ENCODE measurements at places on chromosomes 2 and 18.

DNA sequence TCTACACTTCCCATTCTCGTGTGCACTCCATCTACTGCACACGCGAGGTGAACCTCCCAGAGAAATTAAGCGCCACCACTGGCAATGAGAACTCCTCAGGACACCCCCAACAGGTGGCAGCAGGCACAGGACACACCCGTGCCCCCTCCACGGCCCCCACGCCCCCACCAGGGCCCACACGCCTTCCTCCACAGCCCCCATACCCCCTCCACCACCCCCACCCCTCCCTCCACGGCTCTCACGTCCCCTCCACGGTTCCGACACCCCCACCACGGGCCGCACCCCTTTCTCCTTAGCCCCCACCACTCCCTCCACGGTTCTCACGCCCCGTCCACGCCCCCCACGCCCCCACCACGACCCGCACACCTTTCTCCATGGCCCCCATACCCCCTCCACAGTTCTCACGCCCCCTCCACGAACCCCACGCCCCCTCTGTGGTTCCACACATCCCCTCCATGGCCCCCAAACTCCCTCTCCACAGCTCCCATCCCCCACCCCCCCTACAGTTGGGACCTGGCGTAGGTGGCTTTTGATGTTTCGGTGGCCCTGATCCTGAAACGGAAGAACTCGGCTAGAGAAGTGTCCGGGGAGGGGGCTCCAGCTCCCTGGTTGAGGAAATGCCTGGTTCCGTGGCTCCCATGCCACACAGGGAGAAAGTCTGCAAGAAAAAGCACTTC is 110.8 kb downstream of the ZNF516 start:
- DNase-seq = no peak

GRCh38 chr2:122596598-122596997 is 841.1 kb downstream of the TSN start:
- no peak for DNase-seq

DNA sequence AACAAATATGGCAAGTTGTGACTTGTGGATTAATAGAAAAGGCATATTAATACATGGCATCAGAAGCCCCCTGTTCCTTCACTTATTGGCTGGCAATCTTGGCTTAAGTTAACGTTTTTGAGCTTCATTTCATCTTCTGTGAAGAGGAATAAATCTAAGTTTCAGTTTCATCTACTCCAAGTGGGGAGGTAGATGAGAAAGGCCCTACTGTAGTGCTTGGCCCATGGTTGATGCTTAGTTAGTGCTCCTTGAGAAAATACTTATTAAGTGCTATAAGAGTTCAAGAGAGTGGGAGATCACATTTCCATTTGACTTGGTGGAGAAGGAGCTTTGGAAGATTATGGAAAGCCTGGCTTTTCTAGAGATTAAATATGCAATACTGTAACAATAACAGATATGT is 244.3 kb downstream of the BABAM2 start:
- no peak for DNase-seq

GRCh38 chr2:60354713-60355112 is 198.7 kb downstream of the BCL11A start:
- no peak for DNase-seq

DNA sequence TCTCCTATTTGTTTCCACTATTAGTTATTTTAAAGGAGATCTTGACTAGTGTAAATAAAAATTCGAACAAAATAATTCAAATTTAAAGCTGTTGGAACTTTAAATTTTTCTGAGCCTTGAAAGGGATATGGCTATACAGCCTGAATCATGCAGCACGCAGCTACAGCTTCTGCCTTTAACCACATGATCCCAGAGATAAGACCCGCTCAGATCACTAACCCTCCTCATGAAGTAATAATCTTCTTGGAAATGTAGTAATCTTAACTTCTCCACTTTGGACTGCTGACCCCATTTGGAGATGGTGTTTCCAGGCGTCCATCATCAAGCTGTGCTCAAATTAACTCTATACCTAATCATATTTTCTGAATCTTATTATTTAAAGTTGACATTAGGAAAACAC is 336.6 kb downstream of the DSC3 start:
- no peak for DNase-seq

DNA sequence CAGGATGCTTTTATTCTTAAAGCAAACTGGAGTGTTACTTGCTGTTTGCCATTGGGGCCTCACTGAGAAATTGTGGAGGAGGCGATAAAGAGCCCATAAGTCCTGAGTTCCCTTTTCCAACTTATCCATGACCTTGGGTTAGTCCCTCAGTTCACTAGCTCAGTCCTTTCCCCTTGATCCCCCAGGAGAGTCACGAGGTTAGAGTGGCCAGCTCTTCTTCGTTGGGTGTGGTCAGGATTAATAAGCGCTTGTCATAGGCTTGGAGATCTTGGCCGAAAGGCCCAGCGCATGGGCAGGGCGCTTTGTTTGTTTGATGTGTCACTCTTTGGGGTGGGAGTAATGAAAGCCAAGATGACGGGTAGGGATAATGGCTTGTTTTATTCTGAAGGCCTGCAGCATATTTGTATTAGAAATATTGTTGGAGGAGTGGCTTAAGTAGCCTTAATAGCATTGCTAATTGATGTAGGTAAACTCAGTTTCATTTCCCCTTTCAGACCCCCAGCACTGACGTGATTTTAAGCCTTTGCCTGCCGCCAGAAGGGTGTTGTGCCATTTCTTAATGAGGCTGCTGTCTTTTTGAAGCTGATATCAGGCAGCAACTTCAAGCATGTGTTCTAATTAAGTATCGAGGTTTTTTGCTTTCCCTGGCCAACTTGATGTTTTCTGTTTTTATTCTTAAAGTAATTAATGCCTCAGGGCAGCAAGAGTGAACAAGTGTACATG is 15.7 kb downstream of the GRHL1 start:
- DNase-seq = no peak

DNA sequence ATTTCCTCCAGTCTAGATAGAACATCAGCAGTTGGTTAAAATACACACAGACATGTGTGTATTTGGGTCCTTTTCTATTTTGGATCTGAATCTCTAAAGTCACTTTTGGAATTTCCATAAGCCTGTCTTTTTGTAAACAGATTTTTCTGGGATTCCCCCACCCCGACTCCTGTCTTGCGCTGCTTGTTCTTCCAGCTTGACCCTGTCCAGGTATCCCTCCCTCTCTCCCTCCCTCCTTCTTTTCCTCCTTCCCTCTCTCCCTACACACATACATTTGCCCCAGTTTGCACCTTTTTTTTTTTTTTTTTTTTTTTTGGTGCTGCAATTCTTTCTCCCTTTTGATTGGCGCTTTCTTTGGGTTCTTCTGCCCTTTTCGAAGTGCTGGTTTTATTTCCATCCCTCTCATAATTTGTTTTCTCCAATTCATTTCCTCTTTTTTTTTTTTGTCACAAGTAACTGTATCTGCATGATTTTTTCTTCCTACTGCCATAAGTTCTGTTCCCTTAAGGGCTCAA is 114.8 kb upstream of the SERTAD2 start:
- no peak for DNase-seq

GRCh38 chr18:58298251-58299134 is 254.5 kb downstream of the NEDD4L start:
- no peak for DNase-seq

DNA sequence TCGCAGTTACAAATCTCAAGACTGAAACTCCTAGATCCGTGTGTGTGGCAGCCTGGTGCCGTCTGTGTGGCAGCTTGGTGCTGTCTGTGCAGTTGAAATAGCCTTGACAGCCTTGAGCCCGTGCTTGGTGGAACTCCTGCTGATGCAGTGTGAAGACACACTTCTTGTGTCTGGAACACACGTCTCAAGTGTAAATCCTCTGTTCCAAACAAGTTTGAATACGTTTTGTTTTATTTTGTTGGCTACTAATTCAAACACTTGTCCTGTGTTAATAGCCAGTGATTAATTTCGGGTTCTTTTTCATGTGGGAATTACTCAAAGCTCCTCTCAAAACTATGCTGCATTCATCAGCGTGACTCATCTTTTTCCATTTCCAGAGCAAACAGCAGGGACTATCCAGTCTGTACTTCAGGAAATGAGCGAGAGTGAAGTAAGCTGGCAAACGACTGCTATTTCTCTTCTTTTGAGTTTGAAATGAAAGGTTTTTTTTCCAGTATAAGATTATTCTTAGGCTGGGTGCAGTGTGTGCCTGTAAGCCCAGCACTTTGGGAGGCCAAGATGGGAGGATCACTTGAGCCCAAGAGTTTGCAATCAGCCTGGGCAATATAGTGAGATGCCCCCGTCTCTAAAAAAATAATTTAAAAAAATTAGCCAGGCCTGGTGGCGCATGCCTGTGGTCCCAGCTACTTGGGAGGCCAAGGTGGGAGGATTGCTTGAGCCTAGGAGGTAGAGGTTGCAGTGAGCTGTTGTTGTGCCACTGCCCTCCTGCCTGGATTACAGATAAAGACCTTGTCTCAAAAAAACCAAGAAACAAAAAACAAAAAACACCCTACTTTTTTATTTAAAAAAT is 152.9 kb downstream of the SPP2 start:
- no peak for DNase-seq

DNA sequence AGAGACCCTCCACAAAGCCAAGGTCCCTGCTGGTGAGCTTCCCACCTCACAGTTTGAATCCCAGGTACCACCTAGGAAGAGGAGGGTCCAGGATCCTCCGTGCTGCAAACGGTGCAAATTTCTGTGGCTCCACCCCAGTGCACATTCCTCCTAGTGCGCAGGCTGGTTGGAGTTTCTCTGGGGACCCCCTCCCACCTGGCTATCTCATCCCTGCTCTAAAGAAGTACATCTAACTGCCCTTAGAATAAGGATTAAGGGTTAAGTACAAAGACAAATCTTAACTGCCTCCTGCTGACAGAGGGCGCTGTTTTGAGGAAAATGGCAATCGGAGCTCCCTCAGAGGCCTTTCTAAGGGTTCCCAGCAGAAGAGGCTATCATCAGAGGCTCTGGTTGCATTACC is 109.6 kb upstream of the FSIP2 start:
- no peak for DNase-seq

DNA sequence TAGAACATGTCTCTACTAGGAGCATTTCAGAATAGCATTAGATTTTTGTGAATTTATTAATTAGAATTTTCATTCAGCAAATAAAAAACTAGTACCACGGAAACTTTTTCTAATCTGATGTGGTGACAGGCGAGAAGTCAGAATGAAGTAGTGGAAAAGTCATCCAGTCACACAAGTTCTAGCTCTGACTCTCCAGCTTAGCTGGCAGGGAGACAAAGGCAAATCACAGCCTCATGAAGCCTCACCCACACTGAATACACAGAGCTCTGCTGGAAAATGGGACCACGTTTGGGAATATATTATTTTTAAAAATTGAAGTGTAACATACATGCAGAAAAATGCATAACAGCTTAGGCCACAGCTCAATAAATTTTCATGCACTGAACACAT is 86.1 kb downstream of the L3MBTL4 start:
- DNase-seq = no peak

DNA sequence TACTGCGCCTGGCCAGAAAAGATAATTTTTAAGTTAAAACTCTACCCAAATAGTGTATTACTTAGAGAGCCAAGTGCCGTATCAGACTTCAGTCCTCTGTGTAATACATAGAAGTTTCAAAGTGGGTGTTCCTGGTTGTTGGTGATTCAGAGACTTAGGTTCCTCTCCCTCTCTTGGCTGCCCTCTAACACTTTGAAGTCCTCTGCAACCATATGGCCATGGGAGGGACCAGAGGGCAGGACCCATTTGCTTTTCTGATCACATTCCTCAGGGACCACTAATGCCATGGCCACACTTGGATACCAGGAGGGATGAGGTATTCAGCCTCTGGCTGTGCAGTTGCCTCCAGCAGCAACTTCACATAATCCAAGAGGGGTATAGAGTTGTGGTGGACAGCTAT is 131.5 kb downstream of the CAPN13 start:
- no peak for DNase-seq

DNA sequence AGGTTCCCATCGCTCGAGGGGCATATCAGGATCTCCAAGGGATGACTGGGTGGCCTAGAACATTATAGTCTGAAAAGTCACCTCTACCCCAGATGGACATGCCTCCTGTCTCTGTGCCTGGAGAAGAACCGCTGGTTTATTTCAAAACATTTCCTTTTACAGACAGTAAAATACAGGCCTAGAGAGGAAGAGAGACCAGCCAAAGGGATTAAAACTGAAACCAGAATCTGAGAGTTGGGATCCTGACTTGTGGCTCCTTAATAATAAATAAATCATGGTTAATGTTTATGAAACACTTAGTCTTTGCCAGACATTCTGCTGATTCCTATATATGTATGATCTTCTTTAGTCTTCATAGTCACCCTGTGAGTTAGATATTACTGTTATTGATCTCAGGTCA is 153.7 kb downstream of the DDX1 start:
- DNase-seq = no peak

DNA sequence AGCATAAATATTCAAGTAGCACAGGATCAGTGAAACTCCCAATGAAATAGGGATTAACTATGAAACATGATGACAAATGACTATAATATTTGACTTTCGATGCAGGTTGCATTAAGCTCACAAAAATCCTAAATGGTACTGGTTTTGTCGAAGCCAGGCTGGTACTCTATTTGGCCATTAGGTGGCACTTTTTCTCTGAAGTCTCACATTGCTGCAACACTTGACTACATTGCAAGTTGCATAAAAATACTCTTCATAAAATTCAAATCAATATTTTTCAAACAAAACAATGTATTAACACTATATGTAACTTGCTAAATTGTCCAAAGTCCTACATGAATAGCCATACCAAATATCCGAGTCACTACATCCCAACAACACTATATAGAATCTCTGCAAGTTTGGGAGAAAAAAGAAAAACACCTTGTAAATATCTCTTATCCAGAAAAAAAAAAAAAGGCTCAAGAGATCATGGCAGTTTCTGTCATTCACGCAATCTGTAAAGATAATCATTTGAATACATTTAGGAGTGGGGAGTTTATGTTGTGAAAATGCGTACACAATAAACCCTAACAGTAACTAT is 9.5 kb downstream of the RTTN start:
- no peak for DNase-seq

GRCh38 chr2:102283996-102284395 is 27.4 kb upstream of the IL1RL1 start:
- no peak for DNase-seq

- no peak for DNase-seq
Observed at GRCh38 chr2:206150631-206151030, 8.6 kb downstream of the NDUFS1 start.

- no peak for DNase-seq
Observed at GRCh38 chr2:2662037-2662846, 331.2 kb upstream of the MYT1L start.

DNA sequence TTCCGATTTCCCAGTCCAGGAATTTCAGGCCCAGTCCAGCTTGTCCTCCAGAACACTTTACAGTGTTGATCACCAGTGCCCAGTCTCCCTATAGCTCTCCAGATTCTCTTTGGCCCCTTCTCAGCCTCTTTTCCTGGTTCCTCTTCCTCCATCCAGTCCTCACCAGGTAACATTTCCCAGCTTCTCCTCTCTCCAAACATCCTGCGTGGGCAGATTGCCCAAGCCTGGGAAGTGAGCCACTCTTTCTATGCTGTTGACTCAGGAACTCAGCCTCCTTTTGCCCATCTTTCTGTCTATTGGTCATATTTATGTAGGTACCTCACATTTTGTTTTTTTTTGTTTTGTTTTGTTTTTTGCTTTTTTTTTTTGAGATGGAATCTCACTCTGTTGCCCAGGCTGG is 109.4 kb downstream of the LYPD1 start:
- DNase-seq = no peak

- no peak for DNase-seq
Observed at GRCh38 chr2:34998741-34999140, 1356.8 kb upstream of the CRIM1 start.

GRCh38 chr2:173307293-173307692 is 47.4 kb upstream of the CDCA7 start:
- DNase-seq = no peak

- DNase-seq = no peak
Observed at GRCh38 chr2:142944264-142944663, 66.8 kb downstream of the KYNU start.
